Uterus (tissue), 4 donors: ENCODE measurements at places on chromosomes 6 and 20. TPM values are rescaled to one million over a fixed set of nuclear protein-coding genes. Genes with fewer than 3 reads are reported as not detected.

Gene PAX1
- not detected for total RNA-seq

Gene CFAP61
- 8.2 TPM for total RNA-seq

Gene HDGFL1
- not detected for total RNA-seq

Gene ADGRG6
- total RNA-seq, result 3.6 TPM

Gene MOG
- not detected for total RNA-seq

Gene GPR6
- total RNA-seq, result not detected

Gene NKX2-4
- total RNA-seq, result not detected

Gene MAP1LC3A
- 26.8 TPM for total RNA-seq

Gene BPI
- total RNA-seq, result not detected

Gene APCDD1L
- total RNA-seq, result not detected

Gene AVP
- total RNA-seq, result not detected

Gene JPH2
- total RNA-seq, result 72.0 TPM

Gene SLC26A8
- not detected for total RNA-seq

Gene CGA
- total RNA-seq, result not detected

Gene SLC16A10
- total RNA-seq, result under 0.01 TPM

Gene C4A
- 3.8 TPM for total RNA-seq

Gene TRIM10
- not detected for total RNA-seq

Gene GPX5
- not detected for total RNA-seq

Gene DEFB123
- total RNA-seq, result not detected

Gene DNPH1
- total RNA-seq, result 38.5 TPM

Gene TRIM38
- 10.2 TPM for total RNA-seq

Gene GNAS-AS1
- not detected for total RNA-seq

Gene PPP1R14C
- total RNA-seq, result not detected

Gene TOX2
- total RNA-seq, result 4.8 TPM

Gene KCNK15
- 2.7 TPM for total RNA-seq

Gene ARFGEF3
- total RNA-seq, result 3.0 TPM

Gene SYCP2
- total RNA-seq, result 6.9 TPM

Gene TNFRSF21
- total RNA-seq, result 33.1 TPM

Gene GABRR1
- total RNA-seq, result not detected

Gene FAM50B
- 11.6 TPM for total RNA-seq

Gene RNF182
- total RNA-seq, result not detected

Gene CLVS2
- 6.2 TPM for total RNA-seq

Gene BPIFB2
- total RNA-seq, result not detected

Gene RIPPLY2
- not detected for total RNA-seq

Gene SNX3
- 94.3 TPM for total RNA-seq

Gene GABRR2
- total RNA-seq, result not detected

Gene EPM2A
- total RNA-seq, result 15.4 TPM

Gene MTFR2
- total RNA-seq, result 2.4 TPM

Gene AGPAT4
- total RNA-seq, result 17.1 TPM

Gene KIF6
- not detected for total RNA-seq

Gene FAM184A
- 9.5 TPM for total RNA-seq

Gene DAAM2
- 15.3 TPM for total RNA-seq

Gene FILIP1
- total RNA-seq, result 23.1 TPM

Gene CD40
- total RNA-seq, result 17.4 TPM

Gene R3HDML
- total RNA-seq, result not detected

Gene STAU1
- total RNA-seq, result 97.1 TPM

Gene MDC1
- 61.9 TPM for total RNA-seq

Gene PSORS1C1
- 4.5 TPM for total RNA-seq

Gene TPBG
- 29.3 TPM for total RNA-seq

Gene TP53TG5
- not detected for total RNA-seq
